ENCODE measurements at places on chromosomes 4 and X.

GRCh38 chrX:108020631-108021030 is 24.2 kb upstream of the VSIG1 start:
- no peak for DNase-seq

GRCh38 chrX:106177982-106178321 is 9.8 kb downstream of the PWWP3B start:
- no peak for DNase-seq

- DNase-seq: no peak
Measured at GRCh38 chrX:100296183-100296753, 113.8 kb downstream of the PCDH19 start.

- DNase-seq: no peak
Measured at GRCh38 chrX:50002067-50002714, 79.8 kb downstream of the CLCN5 start.

DNA sequence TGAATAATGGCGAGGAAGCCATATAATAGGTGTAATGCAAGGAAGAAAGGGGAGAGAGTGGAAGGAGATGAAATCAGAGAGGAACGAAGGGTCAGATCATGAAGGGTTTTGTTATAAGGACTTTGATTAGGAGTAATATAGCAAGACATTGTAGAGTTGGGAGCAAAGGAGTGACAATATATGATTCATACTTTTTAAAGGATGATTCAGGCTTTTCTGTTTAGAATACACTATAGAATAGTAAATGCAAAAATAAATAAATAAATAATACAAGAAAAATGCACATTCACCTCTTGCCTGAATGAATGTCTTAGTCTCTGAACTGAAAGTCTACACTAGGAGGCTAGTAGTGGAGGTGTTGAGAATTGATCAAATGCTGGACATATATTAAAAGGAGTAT is 1524.4 kb upstream of the AGA start:
- no peak for DNase-seq

GRCh38 chrX:16462912-16463311 is 187.0 kb upstream of the S100G start:
- no peak for DNase-seq

DNA sequence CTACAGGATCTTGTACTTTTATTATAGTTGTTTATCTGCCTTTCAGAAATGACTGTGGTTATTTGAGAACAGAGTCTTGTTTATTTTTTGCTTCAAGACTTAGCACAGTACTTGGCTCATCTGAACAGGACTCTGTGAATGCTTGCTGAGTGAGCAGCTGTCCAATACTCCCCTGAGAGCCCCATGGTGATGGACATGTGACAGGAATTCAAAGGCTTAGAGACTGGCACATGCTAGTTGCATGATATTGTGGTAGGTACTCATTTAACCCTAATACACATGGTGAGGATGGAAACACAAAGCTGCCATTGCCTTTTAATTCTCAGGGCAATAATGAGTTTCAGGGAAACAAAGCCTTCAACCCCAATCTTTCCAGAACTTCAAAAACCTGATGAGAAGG is 97.3 kb downstream of the GEMIN8 start:
- no peak for DNase-seq

DNA sequence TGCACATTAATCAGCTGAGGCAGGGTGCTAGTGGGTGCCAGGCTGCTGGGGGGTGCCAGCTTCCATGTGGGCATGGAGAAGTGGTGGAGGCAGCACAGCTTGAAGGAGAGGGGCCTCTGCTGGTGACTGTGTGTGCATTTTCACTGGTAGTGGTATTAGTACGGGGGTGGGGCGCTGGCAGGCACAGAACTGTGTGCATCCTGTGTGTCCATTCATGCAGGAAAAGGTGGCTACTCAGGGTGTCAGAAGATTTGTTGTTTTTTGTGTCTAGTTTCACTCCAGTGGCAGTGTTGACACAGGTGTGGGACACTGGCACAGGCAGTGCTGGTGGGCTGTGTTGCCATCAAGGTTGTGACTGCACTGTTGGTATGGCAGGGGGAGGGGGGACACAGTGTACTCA is 1303.6 kb downstream of the FAM133A start:
- DNase-seq: no peak

DNA sequence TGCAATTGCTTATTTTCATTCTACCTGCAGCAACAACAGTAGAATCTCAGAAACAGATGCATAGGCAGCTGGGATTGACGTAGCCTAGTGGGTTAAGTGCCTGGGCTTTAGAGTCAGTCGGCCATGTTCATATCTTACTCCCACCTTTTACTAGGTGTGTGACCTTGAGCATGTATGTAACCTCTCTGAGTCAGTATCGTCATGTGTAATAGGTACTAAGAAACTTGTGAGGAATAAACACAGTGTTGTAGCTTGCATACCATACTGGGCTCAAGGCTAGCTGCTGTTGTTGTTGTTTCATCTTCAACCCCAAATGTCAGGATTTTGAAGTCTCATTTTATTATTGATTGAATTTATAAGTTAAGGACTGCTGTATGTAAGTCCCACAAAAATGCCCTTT is 14.2 kb downstream of the RAB9A start:
- no peak for DNase-seq

GRCh38 chr4:142009751-142010150 is 373.4 kb downstream of the IL15 start:
- DNase-seq: no peak

DNA sequence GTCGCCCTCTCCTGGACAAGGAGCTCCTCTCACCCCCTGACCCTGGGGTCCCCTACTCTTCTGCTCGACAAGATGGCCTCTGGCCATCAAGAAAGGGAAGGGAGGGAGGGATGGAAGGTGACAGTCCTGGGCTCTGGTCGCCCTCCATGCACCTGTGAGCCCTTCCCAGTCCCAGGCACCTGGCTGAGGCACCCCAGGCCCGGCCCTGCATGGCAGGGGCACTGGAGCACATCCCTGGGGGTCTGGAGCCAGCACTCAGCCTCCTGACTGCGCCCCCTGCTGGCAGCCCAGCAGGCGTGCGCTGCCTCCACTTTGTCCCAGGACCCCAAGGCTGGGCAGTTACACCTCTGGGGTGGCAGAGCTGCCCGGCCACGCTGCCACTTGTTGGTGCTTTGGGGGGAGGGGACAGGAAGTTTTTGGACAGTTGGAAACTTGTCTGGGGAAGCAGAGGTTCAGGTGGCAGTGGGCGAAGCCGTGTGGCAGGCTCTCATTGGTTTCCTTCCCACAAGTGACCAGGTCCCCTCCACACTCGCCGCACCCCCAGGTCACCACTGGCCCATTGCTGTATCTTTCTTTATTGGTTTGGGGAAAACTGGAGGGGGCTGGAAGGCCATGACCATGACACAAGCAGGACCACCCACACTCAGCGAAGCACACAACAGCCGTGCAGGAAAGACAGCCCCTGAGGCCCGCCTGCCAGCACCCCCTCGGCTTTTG is 4.3 kb downstream of the PNCK start:
- no peak for DNase-seq

GRCh38 chrX:9522378-9523155 is 57.7 kb downstream of the TBL1X start:
- DNase-seq: no peak

DNA sequence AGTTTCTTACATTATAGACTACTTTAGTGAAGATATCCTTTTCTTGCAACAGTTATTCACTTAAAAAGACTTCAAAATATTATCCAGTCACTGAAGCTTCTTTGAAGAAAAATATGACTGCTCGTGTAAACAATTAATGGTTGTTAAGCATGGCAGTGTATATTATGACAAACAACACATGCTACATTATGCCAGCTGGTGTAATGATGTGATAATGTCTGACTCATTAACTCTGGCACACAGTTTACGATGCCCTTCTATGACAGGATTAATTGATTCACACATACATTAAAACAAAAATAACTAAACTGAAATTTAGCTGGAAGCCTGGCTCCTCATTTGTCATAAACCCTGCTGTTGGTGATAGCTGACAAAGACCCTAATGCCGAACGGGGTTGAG is 22.4 kb downstream of the GK2 start:
- no peak for DNase-seq

GRCh38 chrX:132090403-132091159 is 37.2 kb downstream of the FRMD7 start:
- no peak for DNase-seq

DNA sequence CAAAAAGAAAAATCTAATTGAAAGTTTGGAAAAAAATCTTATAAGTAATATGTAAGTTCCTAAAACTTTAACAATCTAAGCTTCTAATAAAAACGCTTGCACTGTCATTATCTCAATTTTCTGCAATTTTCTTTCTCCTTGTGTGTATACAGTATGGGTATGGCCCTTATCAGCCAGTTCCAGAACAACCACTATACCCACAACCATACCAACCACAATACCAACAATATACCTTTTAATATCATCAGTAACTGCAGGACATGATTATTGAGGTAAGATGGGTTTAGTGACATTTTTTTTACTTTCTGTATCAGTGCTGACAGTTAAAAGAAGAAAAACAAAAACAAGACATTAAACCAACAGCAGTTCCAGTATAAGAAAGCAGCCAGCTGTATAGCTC is 4.9 kb downstream of the STATH start:
- no peak for DNase-seq

DNA sequence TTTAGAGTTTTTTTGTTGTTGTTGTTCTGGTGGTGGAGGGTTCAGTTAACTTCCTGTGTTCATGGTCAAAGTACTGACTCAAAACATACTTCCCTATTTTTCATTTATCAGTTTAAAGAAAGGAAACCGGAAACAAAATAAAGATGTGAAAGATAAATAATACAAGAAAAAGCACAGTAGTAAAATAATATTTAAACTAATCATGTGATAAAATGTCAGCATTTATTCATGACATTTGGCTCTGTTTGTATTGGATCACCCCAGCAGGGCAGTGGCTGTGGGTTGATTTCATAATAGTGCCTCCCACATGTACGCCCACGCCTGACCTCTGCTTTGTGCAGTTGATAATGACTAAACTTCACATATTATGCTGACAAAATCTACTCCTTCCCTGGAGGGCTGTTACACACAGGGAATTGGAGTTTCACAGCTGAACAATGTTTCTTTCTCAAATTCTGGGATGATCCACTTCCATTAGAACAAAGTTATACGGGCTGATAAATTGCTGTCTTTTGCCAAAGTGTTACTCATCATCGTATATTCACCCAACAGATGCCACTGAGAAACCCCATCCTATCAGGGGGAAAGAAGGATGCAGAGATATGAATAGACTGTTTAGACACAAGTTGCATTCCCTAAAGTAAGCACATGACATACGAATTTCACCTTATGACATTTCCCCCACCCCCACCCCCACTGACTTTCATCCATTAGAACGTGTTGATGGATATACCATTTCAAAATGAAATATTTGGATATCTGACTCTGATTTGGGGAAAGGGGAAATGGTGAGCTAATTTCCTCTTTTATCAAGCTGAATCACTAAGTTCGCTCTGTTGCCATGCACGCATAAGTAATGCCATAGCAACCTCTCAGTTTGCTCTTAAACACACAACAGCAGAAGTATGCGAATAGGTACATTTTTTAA is 48.3 kb downstream of the AMELX start:
- DNase-seq: no peak

- DNase-seq: peak; percentile 3
Measured at GRCh38 chr4:24980064-24980690, 50.6 kb downstream of the LGI2 start.

DNA sequence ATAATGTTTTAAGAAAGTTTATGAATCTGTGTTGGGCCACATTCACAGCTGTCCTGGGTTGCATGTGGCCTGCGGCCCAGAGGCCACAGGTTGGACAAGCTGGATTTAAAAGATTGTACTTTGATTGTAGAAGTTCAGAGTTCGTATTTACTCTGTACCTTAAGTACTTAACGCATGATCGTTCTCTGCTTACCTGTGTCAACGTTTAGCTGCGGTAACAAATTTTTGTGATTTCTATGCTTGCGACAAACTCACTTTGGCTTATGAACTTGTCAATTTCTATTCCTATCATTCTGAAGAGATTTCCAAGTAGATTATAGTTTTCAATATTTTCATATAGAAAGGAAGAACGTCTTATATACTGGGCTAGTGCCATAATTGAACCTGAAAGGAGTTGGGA is 285.6 kb downstream of the TENM3 start:
- no peak for DNase-seq

DNA sequence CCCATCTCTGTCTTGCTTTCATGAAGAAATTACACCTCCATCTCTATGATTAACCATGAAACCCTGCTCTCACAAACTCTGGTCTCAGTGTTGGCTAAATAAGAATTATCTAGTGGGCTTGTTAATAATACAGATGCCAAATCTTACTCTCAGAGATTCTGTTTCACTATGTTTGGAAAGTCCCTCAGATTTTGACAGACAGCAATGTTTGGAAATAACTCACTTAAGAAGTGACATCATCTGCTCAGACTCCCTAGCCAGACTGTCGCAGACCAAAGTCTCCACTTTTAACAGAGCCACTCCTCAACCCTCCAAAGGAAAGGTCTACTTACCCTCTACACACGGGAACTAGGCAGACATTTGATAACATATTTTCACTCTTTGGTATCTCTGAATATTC is 328.5 kb upstream of the FGF16 start:
- DNase-seq: no peak

- DNase-seq: no peak
Measured at GRCh38 chr4:75135068-75135825, 202.3 kb downstream of the PARM1 start.

- no peak for DNase-seq
Measured at GRCh38 chr4:84862064-84862463, 104.4 kb downstream of the WDFY3 start.

GRCh38 chr4:42917296-42917695 is 24.8 kb downstream of the GRXCR1 start:
- DNase-seq: no peak

DNA sequence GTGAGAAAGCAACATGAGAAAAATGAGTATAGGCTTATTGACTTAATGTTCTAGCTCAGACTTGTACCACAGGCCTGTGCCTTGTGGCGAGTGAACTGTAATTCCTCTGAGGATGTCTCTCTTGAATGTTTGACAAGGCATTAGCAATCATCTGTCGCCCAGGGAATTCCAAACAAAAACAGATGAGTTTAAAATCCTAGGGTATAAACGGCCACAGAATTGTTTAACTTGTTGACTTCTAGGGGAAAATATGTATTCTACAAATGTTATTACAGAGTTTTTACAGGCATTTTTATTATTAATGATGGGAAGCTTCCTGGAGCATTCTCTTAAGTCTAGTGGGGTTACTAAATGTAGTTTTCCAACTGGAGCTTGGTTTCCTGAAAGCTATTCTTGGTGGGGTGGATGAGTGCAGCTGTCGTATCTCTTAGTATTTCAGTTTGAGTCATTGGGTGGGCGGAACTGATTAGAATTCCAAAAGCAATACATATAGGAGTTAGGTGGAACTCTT is 40.6 kb downstream of the ARHGAP10 start:
- DNase-seq: no peak

GRCh38 chr4:7530082-7530481 is 95.4 kb upstream of the PSAPL1 start:
- DNase-seq: no peak

DNA sequence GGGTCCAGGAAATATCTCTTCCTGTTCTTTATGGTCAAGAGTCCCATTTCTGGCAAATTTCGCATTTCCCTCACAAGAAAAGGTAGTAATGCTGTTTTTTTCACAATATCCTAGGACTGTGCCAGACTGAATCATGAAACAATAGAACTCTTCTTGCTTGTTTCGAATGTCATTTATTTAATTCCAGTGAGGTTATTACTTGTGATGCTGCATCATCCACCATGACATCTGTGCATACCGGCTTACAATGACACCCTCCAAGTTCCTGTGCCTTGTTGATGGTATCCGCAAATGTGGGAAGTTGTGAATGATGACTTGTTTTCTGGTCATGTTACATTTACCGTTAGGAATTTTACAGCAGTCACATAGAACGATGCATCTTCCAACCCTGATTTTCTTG is 42.9 kb upstream of the SPRY1 start:
- DNase-seq: no peak

- no peak for DNase-seq
Measured at GRCh38 chrX:30898886-30899285, 9.8 kb upstream of the TAB3 start.
